Omental fat pad (tissue), 4 donors: ENCODE measurements at places on chromosomes 1 and 21. TPM values are rescaled to one million over a fixed set of nuclear protein-coding genes. Genes with fewer than 3 reads are reported as not detected.

DNA sequence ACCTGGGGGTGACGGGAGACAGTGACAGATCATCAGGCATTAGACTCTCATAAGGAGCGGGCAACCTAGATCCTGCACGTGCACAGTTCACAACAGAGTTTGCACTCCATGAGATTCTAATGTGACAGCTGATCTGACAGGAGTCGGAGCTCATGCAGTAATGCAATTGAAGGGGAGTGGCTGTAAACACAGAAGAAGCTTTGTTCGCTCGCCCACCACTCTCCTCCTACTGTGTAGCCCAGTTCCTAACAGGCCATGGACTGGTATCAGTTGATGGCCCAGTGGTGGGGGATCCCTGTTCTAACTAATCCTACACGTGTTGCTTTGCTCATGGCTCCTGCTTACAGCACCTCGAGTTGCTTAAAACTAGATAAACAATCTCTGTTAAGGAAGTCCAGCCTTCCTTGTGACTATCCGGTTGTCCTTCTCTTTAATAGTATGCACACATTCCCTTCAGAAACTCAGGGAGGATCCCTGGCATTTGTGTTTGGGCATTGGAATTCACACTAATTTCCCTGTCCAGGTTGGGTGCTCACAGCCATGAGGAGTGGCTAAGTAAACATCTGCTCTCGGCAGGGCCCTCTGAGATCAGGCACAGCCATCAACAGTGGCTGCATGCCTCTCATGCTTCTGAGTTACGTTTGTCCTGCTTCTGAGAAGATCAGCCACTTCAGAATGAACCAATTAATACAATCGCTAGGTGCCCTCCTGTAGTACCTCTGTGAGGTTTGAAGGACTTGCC, 21.1 kb upstream of the F3 start:
- no peak for DNase-seq

GRCh38 chr21:40053007-40053406, 185.8 kb downstream of the PCP4 start:
- no peak for DNase-seq

DNA sequence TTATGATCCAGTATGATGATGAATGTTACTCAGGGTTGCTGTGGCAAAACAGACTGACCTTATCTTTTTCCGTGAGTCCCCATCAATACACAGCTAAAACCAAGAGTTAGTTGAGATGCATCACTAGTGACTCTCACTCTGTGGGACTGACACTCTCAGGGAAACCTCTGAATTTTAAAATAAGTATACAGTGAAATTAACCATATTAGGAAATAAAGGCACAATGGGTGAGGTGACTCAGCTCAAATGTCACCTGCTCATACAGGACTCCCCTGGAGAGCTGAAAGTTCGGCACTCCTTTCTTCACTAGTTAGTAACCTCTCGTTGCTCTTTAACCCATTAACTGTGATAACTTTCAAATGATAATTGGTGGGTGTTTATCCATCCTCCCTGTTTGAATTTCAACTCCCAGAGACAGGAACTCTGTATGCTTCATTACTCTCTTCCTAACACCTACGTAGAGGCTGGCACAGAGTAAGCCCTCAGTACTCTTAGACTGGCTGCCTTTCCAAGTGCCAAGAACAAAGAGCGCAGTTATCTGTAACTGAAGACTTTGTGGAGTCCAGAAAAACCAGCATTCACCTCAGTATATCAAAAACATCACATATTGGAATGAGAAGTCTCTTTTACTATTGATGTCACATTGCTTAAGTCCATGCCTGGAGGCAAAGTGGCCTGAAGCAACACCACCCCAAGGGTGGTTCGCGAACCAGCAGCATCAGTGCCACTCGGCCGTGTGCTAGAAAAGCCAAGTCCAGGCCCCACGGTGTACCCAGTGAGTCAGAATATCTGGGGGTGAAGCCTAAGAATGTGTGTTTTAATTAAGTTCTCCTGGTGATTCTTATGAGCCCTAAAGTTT, 91.1 kb downstream of the NIBAN1 start:
- DNase-seq, result no peak

DNA sequence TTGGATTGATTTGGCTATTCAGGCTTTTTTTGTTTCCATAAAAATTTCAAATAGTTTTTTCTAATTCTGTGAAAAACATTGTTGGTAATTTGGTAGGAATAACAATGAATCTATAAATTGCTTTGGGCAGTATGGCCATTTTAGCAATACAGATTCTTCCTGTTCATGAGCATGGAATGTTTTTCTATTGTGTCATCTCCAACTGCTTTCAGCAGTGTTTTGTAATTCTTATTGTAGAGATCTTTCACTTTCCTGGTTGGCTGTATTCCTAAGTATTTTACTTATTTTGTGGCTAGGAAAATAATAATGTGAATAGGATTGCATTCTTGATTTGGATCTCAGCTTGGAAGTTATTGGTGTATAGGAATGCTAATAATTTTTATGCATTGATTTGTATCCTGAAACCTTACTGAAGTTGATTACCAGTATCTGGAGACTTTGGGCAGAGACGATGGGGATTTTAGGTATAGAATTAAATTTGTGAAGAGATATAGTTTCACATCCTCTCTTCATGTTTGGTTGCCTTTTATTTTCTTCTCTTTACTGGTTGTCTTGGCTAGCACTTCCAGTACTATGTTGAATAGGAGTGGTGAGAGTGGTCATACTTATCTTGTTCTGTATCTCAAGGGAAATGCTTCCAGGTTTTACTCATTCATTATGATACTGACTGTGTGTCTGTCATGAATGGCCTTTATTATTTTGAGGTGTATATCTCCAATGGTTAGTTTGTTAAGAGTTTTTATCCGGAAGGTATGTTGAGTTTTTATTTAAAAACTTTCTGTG, 57.3 kb downstream of the DRAM2 start:
- no peak for DNase-seq

- no peak for DNase-seq
Measured at GRCh38 chr1:168230709-168231108, 4.9 kb downstream of the SFT2D2 start.

The UBQLN4 gene
- total RNA-seq, result 24.5 TPM
